Motor neuron (in vitro differentiated cells): ENCODE measurements at places on chromosomes 5 and 9.
A peak's percentile ranks its signal among the peaks of the same experiment; 100 is the strongest.

- no peak for ATAC-seq
Observed at GRCh38 chr9:91127653-91128052, 234.1 kb downstream of the AUH start.

GRCh38 chr5:88889189-88890069, 6.4 kb upstream of the MEF2C start:
- ATAC-seq, result peak; percentile 82

DNA sequence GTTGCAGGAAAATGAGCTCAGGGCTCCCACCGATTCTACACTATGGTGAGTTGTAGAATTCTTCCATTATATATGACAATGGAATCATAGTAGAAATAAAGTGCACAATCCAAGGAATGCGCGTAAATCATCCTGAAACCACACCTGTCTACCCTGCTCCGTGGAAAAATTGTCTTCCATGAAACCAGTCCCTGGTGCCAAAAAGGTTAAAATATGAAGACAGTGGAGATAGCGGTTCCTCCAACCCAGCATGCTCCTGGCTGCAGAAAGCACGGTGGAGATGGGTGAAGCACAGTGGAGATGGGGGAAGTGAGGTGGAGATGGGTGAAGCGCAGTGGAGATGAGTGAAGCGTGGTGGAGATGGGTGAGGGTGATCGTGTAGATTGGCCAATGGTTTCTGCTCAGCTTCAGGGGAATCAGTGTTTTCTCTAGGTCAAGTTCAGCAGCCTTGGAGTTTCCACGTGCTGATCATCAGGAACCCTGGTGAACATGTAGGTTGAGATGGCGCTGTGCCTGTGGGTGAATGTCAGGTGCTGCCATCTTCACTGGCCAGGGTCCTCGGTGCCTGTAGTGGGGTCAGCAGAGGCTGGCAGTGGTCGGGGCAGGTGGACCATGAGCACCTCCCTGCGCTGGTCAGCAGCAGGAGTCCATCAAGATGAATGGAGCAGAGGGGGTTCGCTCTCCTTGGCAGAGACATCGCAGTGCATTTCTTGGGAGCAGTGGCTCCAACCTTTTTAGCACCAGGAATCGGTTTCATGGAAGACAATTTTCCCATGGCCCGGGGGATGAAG, 20.3 kb downstream of the PAEP start:
- no peak for ATAC-seq

DNA sequence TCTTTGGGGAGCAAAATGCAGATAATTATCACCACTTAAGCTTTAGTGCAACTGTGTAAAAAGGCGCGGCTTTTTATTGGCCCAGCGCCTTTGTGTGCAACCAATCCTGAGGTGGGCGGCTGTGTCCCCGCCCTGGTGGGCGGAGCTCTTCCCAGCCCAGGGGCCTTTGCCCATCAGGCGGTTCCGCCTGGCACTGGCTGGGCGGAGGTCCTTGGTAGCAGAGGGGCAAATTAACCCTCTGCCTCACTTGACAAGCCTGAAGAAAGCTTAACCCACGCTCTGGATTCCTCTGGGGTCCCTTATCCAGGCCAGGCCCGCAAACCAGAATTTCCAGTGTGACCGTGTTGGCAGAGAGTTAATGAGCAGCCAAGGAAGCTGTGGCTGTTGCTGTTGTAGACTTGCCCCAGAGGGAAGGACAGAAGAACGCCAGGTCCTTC, 12.8 kb upstream of the NIPAL4 start:
- ATAC-seq, result no peak

GRCh38 chr5:126166368-126166767, 256.8 kb upstream of the GRAMD2B start:
- no peak for ATAC-seq

- ATAC-seq, result no peak
Observed at GRCh38 chr9:121593066-121593465, 58.4 kb upstream of the DAB2IP start.
